CD4-positive, alpha-beta T cell treated with Interleukin-21 for 1 hour (primary cell): ENCODE measurements at places on chromosomes 3 and 15.

- no peak for DNase-seq
Observed at GRCh38 chr15:43943511-43943910, 116.7 kb downstream of the WDR76 start.

DNA sequence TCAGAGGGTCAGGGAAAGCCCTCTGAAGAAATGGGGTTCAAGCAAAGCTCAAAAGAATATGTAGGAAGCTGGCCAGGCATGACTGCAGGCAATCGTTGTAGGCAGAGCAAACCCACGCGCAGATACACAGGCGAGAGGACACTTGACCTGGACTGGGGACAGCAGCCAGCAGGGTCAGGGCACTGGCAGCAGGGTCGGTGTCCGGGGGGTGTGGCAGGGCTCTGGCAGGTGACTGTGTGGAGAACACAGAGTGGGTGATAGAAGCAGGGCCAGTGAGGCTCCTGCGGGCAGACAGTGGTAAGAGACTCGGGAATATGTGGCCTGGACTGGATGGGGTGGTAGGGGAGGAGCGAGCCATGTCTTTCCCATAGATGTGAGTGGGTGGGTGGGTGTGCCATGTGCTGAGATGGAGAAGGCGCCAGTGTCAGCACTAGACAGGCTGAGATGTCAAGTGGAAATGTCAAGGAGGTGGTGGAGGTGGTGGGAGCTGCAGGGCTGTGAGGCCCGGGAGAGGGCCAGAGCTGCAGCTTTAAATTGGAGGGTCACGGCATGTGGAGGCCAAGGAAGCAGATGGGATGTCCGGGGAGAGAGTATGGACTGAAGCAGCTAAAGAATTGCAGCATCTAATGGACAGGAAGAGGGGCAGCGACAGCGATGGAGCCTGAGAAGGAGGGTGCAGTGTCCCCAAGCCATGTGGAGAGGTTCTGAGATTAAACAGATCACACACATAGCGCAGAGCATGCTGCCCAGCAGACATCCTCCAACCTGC is 13.4 kb downstream of the TMEM43 start:
- DNase-seq, result no peak

DNA sequence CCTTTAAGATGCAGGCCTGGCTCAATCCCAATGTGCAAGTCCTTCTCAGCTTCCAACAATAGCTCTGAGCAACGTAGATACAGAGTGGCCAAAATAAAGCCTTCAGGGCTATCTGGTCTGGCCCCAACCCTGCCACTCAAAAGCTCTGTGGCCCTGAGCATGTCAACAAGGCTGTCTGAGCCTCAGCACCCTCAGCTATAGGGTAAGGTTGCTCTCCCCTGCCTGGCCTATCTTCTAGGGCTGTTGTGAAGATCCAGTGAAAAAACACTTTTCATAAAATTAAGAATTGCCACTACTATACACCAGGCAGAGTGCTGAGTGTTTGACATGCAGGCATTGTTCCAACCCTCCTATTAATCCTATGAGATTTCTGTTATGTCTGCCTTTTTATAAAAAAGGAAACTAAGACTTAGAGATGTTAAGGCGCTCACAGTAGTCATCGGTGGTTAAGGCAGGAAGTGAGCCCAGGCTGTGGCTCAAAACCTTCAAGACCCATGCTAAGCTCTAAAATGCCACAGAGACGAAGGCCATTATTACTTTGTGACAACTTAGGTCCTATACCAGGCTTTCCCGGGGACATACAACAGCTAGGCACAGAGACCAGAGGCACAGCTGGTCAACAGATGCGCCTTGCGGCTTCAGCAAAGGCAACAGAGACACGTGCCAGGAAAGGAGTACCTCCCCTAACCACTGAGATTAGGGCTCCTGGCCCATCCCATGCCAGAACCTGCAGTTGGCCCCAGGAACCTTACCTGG is 5.1 kb downstream of the POLG start:
- DNase-seq, result peak; percentile 46

DNA sequence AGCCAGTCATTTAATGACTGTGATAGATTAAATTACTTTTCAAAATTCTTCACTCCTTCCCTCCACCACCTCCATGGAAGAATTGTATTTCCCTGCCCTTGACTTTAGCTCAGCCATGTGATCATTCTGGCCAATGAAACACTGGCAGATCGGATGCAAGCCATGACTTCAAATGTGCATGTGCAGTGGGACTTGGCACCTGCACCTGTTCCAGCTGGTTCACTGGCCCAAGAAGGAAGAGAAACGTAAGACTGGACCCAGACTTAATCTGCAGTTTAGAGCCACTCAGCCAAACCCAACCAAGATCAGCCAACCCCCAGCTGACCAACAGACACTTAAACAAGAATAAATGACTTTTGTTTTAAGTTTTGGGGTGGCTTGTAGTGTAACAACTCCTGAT is 11.8 kb downstream of the DPH3 start:
- DNase-seq, result no peak

GRCh38 chr3:128410669-128411573 is 55.8 kb downstream of the DNAJB8 start:
- DNase-seq, result no peak

DNA sequence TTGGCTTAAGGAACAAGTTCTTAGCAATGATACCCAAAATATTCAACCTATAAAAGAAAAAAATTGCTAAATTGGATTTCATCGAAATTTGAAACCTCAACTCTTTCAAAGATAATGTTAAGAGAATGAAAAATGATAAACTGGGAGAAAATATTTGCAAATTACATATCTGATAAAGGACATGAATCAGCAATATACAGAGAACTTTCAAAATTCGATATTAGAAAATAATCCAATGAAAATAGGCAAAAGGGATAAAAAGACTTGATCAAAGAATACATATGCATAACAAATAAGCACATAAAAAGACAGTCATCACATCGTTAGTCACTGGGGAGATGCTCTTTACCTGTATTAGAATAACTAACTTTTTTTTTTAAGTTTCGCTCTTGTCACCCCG is 73.0 kb upstream of the NEO1 start:
- DNase-seq, result no peak

GRCh38 chr3:32934150-32934742 is 17.2 kb upstream of the CCR4 start:
- DNase-seq, result peak; percentile 33

- DNase-seq, result peak; percentile 53
Observed at GRCh38 chr15:52464478-52464877, 64.2 kb downstream of the MYO5A start.

- DNase-seq, result no peak
Observed at GRCh38 chr3:101281521-101282030, 38.8 kb downstream of the IMPG2 start.

GRCh38 chr3:181075098-181075497 is 85.6 kb upstream of the DNAJC19 start:
- DNase-seq, result no peak

GRCh38 chr3:147866561-147866960 is 457.4 kb downstream of the ZIC1 start:
- no peak for DNase-seq

GRCh38 chr3:172333042-172333377 is 115.2 kb downstream of the GHSR start:
- DNase-seq, result no peak

- no peak for DNase-seq
Observed at GRCh38 chr15:89364341-89364740, 29.7 kb upstream of the POLG start.

- no peak for DNase-seq
Observed at GRCh38 chr3:46661776-46662766, 31.4 kb downstream of the ALS2CL start.

- DNase-seq, result no peak
Observed at GRCh38 chr3:155661760-155662159, 83.1 kb downstream of the PLCH1 start.

DNA sequence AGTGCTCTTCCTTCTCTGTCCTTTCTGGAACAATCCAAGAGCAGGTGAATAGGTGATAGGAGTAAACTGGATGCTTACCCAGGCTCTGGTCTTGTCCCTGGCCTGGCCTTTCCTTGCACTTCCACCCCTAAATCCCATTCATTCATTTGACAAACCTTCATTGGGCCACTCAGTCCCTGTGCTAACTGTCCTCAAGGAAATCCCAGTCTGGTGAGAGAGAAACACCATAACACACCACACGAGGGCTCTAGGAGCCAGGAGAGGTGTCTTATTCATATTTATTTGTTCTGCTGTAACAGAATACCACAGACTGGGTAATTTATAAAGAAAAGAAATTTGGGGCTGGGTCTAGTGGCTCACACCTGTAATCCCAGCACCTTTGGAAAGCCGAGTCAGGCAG is 22.8 kb downstream of the EFCC1 start:
- no peak for DNase-seq

DNA sequence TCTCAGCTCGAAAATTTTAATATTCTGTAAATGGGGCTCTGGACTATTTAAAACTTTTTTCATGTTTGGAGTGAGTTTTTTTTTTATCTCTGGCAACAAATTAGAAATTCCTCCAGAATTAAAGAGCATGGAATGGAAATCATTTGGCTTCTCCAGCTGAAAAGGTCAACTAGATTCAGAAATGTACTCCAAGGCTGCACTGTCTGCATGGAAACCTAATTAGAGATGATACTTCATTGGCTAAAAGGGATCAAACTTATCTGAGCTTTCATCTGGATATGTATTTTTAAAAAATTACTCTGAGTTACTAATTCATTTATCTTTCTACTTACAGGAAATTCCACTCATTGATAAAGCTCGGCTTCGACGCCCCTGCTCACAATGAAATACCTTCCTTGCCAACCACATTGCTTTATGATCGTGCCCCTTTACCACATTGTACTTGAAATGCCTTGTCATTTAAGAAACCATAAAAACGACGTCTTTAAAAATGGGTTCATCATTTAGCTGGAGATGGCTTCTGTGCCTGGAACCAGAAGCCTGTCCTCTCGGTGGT is 285.5 kb upstream of the ICE2 start:
- DNase-seq, result no peak

- DNase-seq, result no peak
Observed at GRCh38 chr3:196471551-196471950, 32.0 kb downstream of the RNF168 start.

GRCh38 chr3:149494759-149495580 is 20.5 kb downstream of the TM4SF4 start:
- DNase-seq, result no peak

DNA sequence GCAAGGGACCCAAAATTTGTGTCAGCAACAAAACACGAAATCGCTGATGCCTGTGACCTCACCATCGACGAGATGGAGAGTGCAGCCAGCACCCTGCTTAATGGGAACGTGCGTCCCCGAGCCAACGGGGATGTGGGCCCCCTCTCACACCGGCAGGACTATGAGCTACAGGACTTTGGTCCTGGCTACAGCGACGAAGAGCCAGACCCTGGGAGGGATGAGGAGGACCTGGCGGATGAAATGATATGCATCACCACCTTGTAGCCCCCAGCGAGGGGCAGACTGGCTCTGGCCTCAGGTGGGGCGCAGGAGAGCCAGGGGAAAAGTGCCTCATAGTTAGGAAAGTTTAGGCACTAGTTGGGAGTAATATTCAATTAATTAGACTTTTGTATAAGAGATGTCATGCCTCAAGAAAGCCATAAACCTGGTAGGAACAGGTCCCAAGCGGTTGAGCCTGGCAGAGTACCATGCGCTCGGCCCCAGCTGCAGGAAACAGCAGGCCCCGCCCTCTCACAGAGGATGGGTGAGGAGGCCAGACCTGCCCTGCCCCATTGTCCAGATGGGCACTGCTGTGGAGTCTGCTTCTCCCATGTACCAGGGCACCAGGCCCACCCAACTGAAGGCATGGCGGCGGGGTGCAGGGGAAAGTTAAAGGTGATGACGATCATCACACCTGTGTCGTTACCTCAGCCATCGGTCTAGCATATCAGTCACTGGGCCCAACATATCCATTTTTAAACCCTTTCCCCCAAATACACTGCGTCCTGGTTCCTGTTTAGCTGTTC is 34.9 kb downstream of the CHDH start:
- no peak for DNase-seq

DNA sequence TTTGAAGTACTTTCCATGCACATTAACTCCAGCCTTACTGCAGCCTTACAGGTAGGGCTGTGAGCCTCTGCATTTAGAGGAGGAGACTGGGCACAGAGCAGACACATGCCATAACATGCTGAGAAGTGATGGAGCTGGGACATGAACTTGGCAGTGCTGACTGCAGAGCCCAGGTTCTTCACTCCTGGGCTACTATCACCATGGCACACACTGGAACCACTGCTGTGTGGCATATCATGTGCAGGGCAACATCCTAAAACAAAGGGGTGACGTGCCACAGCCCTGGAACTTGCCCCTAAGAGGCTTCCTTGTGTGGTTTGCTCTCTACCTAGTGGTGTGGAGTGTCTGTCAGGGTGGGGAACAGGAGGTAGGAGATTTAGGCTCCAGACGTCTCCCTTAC is 25.4 kb downstream of the EHD4 start:
- DNase-seq, result no peak

- DNase-seq, result peak; percentile 35
Observed at GRCh38 chr3:156674911-156675829, 780 bp downstream of the TIPARP start.

- DNase-seq, result no peak
Observed at GRCh38 chr3:33426630-33427317, 13.4 kb downstream of the UBP1 start.
